Activated CD4-positive, alpha-beta memory T cell treated with anti-CD3 and anti-CD28 coated beads for 36 hours (primary cell): ENCODE measurements at places on chromosomes 16 and 17. TPM values are rescaled to one million over a fixed set of nuclear protein-coding genes. Genes with fewer than 3 reads are reported as not detected.

The CCL1 gene
- 0.44 TPM for total RNA-seq

The SLC5A2 gene
- total RNA-seq = 0.21 TPM

The FOXN1 gene
- not detected for total RNA-seq

The STH gene
- not detected for total RNA-seq

The PRKCB gene
- total RNA-seq = 57.9 TPM

The HASPIN gene
- 22.0 TPM for total RNA-seq

The BAIAP3 gene
- 0.31 TPM for total RNA-seq

The INTS2 gene
- total RNA-seq = 23.0 TPM

The SEZ6 gene
- not detected for total RNA-seq

The SLC22A31 gene
- total RNA-seq = 0.39 TPM

The CUEDC1 gene
- 0.36 TPM for total RNA-seq

The TOM1L1 gene
- 2.6 TPM for total RNA-seq

The RPTOR gene
- total RNA-seq = 41.5 TPM

The SCNN1G gene
- not detected for total RNA-seq

The PIGQ gene
- 24.2 TPM for total RNA-seq

The RND2 gene
- total RNA-seq = not detected

The SLFN13 gene
- 48.7 TPM for total RNA-seq

The PCGF2 gene
- 3.4 TPM for total RNA-seq

The TMEM98 gene
- 1.1 TPM for total RNA-seq

The CEP295NL gene
- not detected for total RNA-seq

The PDILT gene
- not detected for total RNA-seq

The EMP2 gene
- total RNA-seq = not detected

The CYGB gene
- not detected for total RNA-seq

The TSPOAP1 gene
- total RNA-seq = 22.7 TPM

The CMTM1 gene
- total RNA-seq = 10.1 TPM

The WSCD1 gene
- total RNA-seq = 0.53 TPM

The MPHOSPH6 gene
- 37.0 TPM for total RNA-seq

The WBP2 gene
- total RNA-seq = 80.6 TPM

The KPNA2 gene
- 225 TPM for total RNA-seq

The TAC4 gene
- not detected for total RNA-seq

The ZNF830 gene
- 19.5 TPM for total RNA-seq

The PSKH1 gene
- 11.7 TPM for total RNA-seq

The XAF1 gene
- 26.8 TPM for total RNA-seq

The KRT39 gene
- not detected for total RNA-seq

The KRTAP2-3 gene
- total RNA-seq = not detected

The GLG1 gene
- 63.8 TPM for total RNA-seq

The MAF gene
- 360 TPM for total RNA-seq

The KRT27 gene
- total RNA-seq = not detected

The RNF157 gene
- 28.0 TPM for total RNA-seq

The QPRT gene
- total RNA-seq = 9.7 TPM

The RRAD gene
- 0.65 TPM for total RNA-seq

The BCL6B gene
- 0.53 TPM for total RNA-seq

The TM4SF5 gene
- total RNA-seq = not detected

The CFAP97D1 gene
- not detected for total RNA-seq

The BAHCC1 gene
- total RNA-seq = not detected

The RCVRN gene
- total RNA-seq = not detected

The CISD3 gene
- total RNA-seq = 59.1 TPM

The ST6GALNAC1 gene
- total RNA-seq = 2.3 TPM

The ATP6V0D1 gene
- 25.0 TPM for total RNA-seq

The MYH3 gene
- 1.6 TPM for total RNA-seq

The KRTAP2-2 gene
- total RNA-seq = not detected

The CDH1 gene
- total RNA-seq = 3.1 TPM

The C16orf96 gene
- total RNA-seq = 0.17 TPM

The MYH1 gene
- total RNA-seq = not detected

The FNDC8 gene
- not detected for total RNA-seq

The PLA2G15 gene
- 8.0 TPM for total RNA-seq
